ENCODE measurements at places on chromosomes 13 and 19.

DNA sequence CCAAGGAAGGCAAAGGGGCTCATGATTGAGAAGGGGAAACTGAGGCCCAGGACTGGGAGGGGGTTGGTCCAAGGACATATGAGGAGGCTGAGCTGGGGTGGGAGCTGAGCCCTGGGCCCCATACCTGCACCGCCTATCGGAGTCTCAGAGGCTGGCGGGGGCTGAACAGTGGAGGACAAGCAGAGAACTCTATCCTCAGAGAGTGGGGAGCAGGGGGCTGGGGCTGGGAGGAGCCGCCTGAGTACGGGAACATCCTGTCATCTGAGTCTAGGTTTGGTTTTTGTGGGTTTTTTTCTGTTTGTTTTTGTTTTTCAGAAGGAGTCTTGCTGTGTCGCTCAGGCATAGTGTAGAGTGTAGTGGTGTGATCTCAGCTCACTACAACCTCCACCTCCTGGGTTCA is 6.2 kb downstream of the ARRDC2 start:
- DNase-seq: no peak

- DNase-seq: no peak
Measured at GRCh38 chr13:65339241-65339640, 1890.9 kb downstream of the PCDH9 start.

GRCh38 chr13:101149735-101150384 is 266.4 kb downstream of the NALCN start:
- peak; percentile 37 for DNase-seq

DNA sequence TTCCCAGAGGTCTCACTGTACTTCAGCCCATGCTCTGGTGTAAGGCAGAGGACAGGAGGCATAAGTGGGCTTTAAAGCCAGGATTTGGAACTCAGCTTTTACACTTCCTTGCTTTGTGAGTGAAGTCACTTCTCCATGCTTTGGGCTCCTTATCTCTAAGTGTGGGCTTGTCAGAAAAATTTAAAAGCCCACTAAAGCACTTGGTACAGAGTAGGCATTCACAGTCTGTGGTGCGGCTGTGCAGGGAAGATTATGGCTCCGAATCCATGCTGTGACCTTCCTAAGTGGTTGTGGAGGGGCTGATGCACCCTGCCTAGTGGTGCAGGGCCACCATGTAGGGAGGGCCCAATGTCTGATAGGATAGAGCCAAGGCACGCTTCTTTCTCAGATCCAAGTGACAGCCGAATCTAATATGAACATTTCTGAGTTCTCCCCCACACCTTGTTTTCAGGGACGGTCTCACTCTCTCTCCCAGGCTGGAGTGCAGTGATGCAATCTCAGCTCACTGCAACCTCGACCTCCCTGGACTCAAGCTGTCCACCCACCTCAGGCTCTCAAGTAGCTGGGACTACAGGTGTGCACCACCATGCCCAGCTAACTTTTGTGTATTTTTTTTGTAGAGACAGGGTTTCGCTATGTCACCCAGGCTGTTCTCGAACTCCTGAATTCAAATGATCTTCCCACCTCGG is 6.9 kb downstream of the TIMM29 start:
- DNase-seq: no peak

DNA sequence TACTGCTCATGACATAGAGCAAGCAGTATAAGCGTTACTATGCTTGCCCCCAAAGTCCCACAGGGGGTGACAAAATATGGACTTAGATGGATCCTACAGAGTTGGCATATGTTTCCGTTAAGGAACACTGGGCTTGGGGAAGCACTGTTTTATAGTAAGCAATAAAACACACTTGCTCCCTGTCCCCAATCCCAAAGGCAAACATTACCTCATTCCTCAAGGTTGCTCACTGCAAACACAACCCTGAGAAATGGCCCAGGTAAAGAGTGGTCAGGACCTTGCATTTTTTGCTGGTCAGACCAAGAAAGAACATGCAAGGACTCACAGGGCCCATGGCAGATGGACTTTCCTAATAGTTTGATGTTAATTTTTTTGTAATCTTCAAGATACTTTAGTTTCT is 32.3 kb downstream of the UGGT2 start:
- DNase-seq: no peak

- DNase-seq: no peak
Measured at GRCh38 chr19:52734331-52734892, 432 bp downstream of the ZNF611 start.

- no peak for DNase-seq
Measured at GRCh38 chr13:103953859-103954258, 887.6 kb upstream of the SLC10A2 start.

DNA sequence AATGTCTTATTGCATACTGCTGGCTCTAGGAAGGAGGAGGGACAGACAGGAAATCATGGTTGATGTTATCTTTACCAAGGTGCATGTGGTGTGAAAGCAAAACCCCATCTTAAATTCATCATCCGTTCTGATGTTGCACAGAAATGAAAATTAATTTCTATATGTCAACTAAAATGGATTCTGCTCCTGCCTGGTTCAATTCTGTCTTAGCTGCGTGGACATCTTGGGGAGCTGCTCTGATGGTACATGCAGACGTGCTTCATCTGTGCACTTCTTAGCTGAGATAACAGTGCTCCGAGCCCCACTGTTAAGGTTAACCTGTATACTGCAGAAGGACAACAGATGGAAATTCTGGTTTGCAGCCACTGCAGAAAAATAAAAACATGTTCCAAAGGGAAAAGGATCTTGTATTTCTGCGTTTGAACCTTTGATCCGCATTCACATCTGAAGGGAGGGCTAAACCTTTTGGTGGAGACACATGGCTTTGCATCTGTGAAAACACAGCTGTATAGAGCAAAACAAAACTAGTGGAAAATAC is 155.6 kb downstream of the TM9SF2 start:
- DNase-seq: peak; percentile 61

GRCh38 chr13:59061621-59062020 is 1102.1 kb downstream of the DIAPH3 start:
- no peak for DNase-seq
